ENCODE measurements at places on chromosomes 11 and 22.

- peak; percentile 8 for DNase-seq
These were observed 55.1 kb downstream of the NOX4 start for GRCh38 chr11:89436071-89436470.

- DNase-seq, result peak; percentile 83
These were observed 5.2 kb downstream of the IGSF9B start for GRCh38 chr11:133951327-133952198.

GRCh38 chr22:40261783-40262182, 84.1 kb downstream of the TNRC6B start:
- DNase-seq, result no peak

- peak; percentile 71 for DNase-seq
These were observed 938 bp downstream of the LAYN start for GRCh38 chr11:111541254-111542061.

- no peak for DNase-seq
These were observed 13.6 kb upstream of the NUP160 start for GRCh38 chr11:47861728-47862127.
